ENCODE measurements at places on chromosomes 4 and X. TPM values are rescaled to one million over a fixed set of nuclear protein-coding genes. Genes with fewer than 3 reads are reported as not detected.

- no peaks in the 10 kb centered on the region for H3K4me1 ChIP-seq
- peaks cover 12% of the 10 kb centered on the region for H3K27me3 ChIP-seq
- H3K36me3 ChIP-seq = no peaks in the 10 kb centered on the region
- peak; percentile 20 for DNase-seq
- H3K27ac ChIP-seq = no peak overlapping the region
- H3K4me3 ChIP-seq = no peak overlapping the region
Measured at GRCh38 chrX:15564981-15565579, 35.7 kb downstream of the ACE2 start.

GRCh38 chr4:118762730-118763477 is 73.0 kb downstream of the SEC24D start:
- peaks cover 97% of the 10 kb centered on the region for H3K4me1 ChIP-seq
- peak overlapping the region; percentile 75 for H3K27ac ChIP-seq
- no peak for DNase-seq
- no peak overlapping the region for H3K4me3 ChIP-seq
- no peaks in the 10 kb centered on the region for H3K27me3 ChIP-seq

DNA sequence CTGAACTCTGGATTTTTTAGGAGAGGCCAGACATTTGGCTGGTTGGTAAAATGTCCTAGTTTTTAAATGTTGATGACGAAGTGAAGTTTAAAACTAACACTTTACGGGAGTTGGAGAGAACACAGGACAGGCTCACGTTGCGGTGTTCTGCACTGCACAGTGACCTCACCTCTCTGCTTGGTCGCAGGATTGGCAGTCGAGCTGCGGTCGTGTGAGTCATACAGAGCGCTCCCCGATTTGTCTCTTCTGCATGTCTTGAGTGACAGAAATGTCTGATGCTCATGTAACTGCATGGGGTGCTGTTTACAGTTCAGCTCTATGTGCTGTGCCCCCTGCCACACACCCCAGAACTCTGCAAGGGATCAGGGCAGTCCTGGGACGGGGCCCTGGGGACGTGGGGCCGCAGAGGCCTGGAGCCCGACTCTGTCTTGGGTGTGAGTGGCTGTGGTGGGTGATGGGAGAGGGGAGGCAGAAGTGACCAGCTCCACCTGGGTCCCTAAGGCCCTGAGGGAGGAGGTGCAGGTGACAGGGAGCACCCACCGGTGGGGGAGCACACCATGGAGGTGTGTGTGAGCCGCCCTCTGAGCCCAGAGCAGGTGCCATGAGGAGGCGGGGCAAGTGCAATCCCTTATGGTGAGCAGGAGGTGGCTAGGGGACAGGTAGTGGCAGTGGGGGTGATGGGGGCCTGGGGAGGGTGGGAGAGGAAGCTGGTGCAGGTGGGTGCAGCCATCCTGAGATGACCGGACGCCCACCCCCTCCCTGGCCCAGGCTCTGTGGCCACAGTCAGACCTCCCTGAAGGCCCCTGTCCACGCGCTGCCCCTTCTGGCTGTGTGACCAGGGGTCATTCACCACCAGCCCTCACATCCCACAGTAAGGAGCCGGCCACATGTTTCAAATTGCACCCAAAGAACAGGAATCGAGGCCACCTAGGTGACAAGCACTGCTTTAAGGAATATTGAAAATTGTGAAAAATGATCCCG is 77.9 kb upstream of the ADRA2C start:
- no peaks in the 10 kb centered on the region for H3K36me3 ChIP-seq
- H3K27me3 ChIP-seq = peaks cover 30% of the 10 kb centered on the region
- H3K27ac ChIP-seq = no peak overlapping the region
- no peaks in the 10 kb centered on the region for H3K4me1 ChIP-seq
- no peak overlapping the region for H3K4me3 ChIP-seq
- DNase-seq = no peak

GRCh38 chr4:103994059-103994458 is 274.3 kb upstream of the TACR3 start:
- DNase-seq = peak; percentile 7
- H3K27me3 ChIP-seq = no peaks in the 10 kb centered on the region
- no peak overlapping the region for H3K27ac ChIP-seq
- peaks cover 6% of the 10 kb centered on the region for H3K4me1 ChIP-seq

GRCh38 chr4:520683-521023 is 21.6 kb downstream of the PIGG start:
- no peak for DNase-seq
- H3K27me3 ChIP-seq = peaks cover 6% of the 10 kb centered on the region
- H3K4me1 ChIP-seq = no peaks in the 10 kb centered on the region
- H3K27ac ChIP-seq = no peak overlapping the region

DNA sequence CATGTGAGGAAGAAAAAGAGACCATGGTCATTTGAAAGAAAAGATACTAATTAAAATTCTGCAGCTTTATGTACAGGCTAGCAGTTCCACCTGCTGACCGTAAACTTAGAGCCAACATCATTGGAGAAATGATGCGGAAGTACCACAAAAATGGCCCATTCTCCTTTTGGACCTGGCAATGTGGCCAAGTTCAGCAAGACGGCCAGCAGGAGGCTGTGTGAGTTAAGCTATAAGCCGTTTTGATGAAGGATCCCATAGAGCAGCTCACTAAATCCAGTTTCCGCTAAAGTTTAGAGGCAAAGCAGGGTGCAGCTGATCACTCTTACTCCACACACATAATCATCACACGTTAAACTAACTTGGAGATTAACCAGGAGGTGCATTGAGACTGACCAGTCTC is 133.8 kb downstream of the LDB2 start:
- H3K27ac ChIP-seq = no peak overlapping the region
- H3K4me3 ChIP-seq = no peak overlapping the region
- H3K27me3 ChIP-seq = no peaks in the 10 kb centered on the region
- no peak for DNase-seq
- peaks cover 44% of the 10 kb centered on the region for H3K4me1 ChIP-seq

GRCh38 chrX:13493659-13494058 is 75.7 kb upstream of the EGFL6 start:
- H3K27ac ChIP-seq = no peak overlapping the region
- H3K36me3 ChIP-seq = no peaks in the 10 kb centered on the region
- no peak for DNase-seq

DNA sequence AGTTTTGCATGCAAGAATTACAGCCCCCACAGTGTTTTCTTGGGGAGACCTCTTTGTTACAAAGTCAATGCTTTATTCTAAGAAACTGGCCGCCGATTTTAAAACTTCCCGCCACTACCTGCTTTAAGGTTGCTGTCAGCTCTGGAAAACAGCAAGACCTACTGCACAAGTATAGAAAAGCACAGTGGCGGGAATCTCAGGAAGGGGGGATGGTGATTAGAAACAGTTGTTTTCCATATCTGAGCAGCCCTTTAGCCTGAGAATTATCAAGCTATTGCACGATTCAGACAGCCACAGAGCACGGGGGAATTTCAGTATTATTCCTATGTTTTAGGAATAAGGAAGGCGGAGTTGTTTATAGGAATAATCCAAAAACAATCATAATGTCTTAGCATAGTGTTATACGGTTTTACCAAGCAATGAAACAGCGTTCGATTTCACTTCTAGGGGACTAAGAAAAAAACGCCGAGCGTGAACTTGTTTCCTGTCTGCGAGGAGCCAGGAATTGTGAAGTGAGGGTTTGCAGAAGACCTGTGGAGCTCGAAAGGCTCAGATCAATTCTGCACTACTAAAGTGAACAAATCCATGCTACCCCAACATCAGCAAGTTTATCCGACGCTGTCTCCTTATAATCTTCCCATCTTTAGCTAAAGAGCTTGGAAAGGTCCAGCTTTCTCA is 81.3 kb downstream of the HMGN5 start:
- DNase-seq = no peak
- H3K27me3 ChIP-seq = peaks cover 1% of the 10 kb centered on the region
- peaks cover 13% of the 10 kb centered on the region for H3K4me1 ChIP-seq
- H3K36me3 ChIP-seq = no peaks in the 10 kb centered on the region

- no peaks in the 10 kb centered on the region for H3K36me3 ChIP-seq
- H3K27me3 ChIP-seq = no peaks in the 10 kb centered on the region
Measured at GRCh38 chr4:147780137-147780777, 48.4 kb downstream of the ARHGAP10 start.

DNA sequence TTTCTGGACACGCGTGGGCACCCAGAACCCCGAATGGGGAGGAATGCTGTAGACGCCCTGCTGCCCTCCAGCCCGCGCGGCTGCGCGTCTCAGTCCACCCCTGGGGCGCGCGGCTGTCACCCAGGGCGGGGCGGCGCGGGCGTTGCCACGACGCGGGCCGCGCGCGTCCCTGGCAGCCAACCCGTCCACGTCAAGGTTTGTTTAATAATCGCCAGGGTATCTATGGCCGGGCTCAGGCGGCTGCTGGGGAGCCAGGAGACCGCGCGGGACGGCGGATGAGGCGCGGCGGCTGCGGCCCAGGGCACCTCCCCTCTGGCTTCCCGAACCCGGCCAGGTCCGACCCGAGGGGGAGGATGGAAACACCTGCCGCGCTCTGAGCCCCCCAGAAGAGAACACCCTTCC is at the start of gene SPATA18:
SPATA18 (plus strand) TSS at position 92 of the 402 bp plus-strand sequence. CDS start 401 bp downstream, outside the sequence.
- DNase-seq = no peak
- peak within 1 kb of the TSS; percentile 83 for H3K27ac ChIP-seq
- H3K36me3 ChIP-seq = no peaks in the 10 kb centered on the region
- H3K27me3 ChIP-seq = peaks cover 10% of the 10 kb centered on the region
- H3K4me1 ChIP-seq = peaks cover 8% of the 10 kb centered on the region
- peak within 1 kb of the TSS; percentile 88 for H3K4me3 ChIP-seq

- no peak overlapping the region for H3K27ac ChIP-seq
- no peak for DNase-seq
- no peak overlapping the region for H3K4me3 ChIP-seq
Measured at GRCh38 chrX:10172877-10173276, 16.1 kb downstream of the CLCN4 start.

DNA sequence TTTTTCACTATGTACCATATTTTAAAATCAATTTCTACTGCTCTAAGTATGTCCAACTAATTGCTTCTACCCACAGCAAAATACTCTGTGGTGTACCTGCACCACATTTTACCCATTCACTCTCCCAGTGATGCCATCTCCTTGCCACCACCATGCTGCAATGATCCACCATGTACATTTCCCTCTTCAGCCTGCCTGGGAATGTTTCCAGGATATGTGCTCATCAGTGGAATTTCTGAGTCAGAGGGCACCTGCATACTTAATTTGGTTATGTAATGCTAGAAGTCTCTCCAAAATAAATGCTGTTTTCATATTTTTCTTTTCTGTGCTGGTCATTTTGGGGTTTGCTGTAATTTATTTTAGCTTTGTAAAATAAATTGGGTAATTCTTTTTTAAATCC is 33.2 kb upstream of the OCIAD2 start:
- H3K27ac ChIP-seq = no peak overlapping the region
- H3K4me3 ChIP-seq = no peak overlapping the region
- peak; percentile 66 for DNase-seq
- no peaks in the 10 kb centered on the region for H3K36me3 ChIP-seq
- peaks cover 17% of the 10 kb centered on the region for H3K4me1 ChIP-seq

DNA sequence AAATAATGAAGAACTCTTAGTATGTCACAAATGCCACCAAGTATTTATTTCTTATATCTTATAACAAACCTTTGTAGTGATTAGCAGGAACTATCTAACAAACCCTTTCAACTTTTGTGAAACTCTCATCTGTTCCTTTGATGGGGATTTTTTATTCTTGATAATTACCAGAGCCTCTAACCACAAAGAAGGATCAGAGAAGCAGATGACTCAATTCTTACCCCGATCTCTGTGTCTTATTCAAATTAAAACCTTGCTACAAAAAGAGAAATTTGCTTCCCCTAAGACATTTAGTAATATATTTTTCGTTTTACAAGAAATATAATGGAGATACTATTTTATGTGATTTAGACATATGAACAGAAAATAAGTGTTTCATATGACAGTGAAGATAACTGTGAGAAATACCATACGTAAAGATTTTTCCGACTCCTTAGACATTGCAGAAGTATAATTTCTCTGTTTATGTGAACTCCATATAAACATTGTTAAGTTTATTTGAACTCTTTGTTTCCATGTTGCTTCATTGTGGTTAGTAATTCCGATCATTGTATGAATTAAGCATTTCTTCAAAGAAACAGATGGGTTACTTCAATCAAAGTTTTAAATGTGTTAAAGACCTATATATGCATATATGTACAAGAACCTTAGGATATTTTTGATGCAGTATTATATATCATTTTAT is 205.4 kb downstream of the CFAP299 start:
- peaks cover 2% of the 10 kb centered on the region for H3K27me3 ChIP-seq
- H3K4me1 ChIP-seq = peaks cover 54% of the 10 kb centered on the region
- peak; percentile 16 for DNase-seq

DNA sequence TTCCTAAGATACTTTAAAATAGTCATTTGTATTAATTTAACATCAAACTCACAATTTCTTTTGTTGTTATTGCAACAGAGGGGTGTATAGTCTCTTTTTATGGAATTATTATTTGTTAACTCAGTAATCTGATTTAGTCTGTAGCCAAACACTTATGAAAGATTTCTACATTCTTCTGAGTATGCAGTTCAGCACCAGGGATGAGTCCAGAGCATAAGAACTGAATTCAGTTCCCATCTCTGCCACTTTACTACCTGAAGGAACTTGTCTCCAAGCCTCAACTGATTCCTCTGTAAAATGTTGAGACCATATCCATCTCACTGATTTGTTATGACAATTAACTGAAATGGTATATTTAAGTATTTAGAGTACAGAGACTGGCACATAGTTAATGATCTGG is 45.5 kb downstream of the METTL14 start:
- H3K4me3 ChIP-seq = peak overlapping the region; percentile 81
- no peak for DNase-seq
- peak overlapping the region; percentile 90 for H3K27ac ChIP-seq
- peaks cover 90% of the 10 kb centered on the region for H3K4me1 ChIP-seq

- H3K36me3 ChIP-seq = no peaks in the 10 kb centered on the region
- peaks cover 26% of the 10 kb centered on the region for H3K4me1 ChIP-seq
- no peak overlapping the region for H3K27ac ChIP-seq
- H3K4me3 ChIP-seq = no peak overlapping the region
- no peaks in the 10 kb centered on the region for H3K27me3 ChIP-seq
Measured at GRCh38 chrX:110143454-110144210, 140.7 kb downstream of the TMEM164 start.

CPE gene
- total RNA-seq = not detected

GRIA3 gene
- 19.9 TPM for total RNA-seq

TRMT10A gene
- total RNA-seq = 5.3 TPM

HMGN5 gene
- 1.9 TPM for total RNA-seq

ART3 gene
- not detected for total RNA-seq

ARHGAP36 gene
- not detected for total RNA-seq

SAP30 gene
- total RNA-seq = 16.9 TPM

HGFAC gene
- total RNA-seq = not detected

ENPEP gene
- total RNA-seq = not detected

STK26 gene
- 1.1 TPM for total RNA-seq
